ENCODE measurements at places on chromosomes 1 and 21.

DNA sequence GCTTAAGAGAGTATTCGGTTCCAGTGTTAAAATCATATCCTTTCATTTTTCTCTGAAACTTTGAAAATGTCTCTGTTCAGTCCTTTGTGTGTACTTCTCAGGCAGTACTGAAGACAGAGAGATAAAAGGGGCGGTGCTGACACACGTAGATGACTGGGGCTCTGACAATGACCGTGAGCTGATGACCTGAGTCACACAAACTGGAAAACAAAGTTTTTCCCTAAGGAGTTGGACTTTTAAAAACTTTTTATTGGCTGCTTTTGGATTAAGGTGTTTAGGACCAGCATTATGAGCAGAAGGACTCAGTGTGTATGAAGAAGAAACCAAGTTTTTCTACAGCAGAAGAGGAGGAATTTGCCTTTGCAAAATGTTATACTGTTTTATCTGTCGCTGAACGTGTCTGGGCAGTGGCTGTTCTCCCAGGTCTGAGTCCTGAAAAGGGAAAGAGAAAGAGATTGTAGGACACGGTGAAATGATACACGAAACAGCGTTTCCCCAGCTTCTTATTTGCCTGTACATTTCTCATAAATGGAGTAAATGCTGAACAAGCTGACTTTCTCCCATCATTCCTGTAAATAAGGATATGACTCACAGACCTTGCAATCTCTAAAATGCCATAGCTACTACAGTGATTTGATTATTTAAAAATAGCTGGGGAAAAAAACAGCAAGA, 51.5 kb downstream of the MAP3K7CL start:
- peak; percentile 65 for DNase-seq

DNA sequence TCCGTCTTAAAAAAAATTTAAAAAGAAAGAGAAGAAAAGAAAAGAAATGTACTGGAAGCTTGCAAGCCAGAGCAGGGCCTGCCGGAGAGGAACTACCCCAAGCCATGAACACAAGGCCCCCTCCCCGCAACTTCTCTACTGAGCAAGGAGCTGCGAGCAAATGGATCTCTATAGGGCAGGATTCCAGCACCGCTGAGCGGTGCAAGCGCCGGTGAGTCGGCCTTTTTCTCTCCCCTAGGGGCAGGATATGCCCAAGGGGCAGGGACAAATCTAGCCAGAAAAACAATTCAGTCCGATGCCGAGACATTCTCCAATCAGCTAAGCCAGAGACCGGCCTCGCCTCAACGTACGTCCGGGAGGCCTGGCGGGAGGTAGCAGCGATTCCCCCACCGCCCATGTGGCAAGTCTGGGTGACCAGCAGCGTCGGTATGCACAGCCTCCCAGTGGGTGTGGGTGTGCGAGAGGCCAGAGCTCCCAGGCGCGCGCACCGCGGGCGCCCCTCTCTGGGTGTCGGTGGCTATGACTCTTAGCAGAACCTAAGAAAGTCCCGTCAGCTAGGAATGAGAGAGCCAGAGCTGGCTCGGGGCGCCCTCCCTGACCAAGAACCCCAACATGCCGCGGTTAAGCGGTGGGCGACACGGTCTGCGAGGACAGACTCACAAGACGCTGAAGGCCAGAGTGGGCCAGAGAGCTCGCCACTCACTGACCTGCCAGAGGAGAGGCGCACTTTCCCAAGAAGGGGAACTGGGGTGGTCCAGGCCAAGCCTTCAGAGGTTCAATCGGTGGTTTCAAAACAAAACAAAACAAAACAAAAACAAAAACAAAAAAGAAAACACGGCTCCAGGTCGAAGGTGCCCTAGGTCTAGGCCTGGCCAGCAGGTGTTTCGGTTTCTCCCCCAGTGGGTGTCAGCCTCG, 1.9 kb downstream of the CSMD2 start:
- peak; percentile 84 for DNase-seq

DNA sequence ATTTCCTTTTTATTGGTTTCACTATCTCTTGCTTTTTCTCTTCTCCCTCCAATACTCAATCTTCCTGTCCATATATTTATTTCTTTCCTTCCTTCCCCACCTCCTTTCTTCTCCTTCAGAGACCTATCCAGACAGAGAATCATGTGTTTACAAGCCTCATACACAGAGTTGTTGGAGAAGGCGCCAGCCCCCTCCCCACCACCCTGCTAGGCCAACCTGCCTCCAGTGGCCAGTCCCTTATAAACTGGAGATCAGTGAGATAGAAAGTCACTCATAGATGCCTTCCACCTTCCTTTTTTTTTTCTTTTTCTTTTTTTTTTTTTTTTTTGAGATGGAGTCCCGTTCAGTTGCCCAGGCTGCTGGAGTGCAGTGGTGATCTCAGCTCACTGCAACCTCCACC, 53.3 kb downstream of the CD247 start:
- DNase-seq = no peak

DNA sequence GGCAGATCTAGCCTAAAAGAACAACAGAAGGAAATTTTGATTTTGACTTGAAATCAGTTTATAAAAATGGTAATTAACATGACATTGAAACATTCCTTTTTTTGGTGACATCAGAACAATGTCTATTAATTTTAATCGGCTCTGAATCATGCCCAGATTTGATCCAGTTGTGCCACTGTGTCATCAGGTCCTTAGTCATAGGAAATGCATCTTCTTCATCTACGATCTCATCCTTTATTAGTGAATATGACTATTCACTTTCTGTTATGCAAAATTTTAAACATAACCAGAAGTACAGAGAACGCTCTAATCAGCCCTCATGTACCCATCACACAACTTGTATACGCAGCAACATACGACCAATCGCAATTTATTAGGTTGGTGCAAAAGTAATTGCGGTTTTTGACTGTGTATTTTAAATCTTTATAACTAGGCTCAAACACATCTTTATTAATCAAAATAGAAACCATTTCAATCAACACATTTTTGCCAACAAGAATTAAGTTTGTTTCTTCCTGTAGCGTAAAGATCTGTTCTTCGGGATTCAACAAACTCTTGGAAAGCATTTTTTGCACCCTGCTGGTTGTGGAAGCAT, 40.3 kb upstream of the TLR5 start:
- DNase-seq = no peak

- DNase-seq = no peak
Observed at GRCh38 chr1:154435599-154436200, 30.6 kb downstream of the IL6R start.

GRCh38 chr1:111679541-111679940, 59.7 kb downstream of the INKA2 start:
- DNase-seq = no peak

DNA sequence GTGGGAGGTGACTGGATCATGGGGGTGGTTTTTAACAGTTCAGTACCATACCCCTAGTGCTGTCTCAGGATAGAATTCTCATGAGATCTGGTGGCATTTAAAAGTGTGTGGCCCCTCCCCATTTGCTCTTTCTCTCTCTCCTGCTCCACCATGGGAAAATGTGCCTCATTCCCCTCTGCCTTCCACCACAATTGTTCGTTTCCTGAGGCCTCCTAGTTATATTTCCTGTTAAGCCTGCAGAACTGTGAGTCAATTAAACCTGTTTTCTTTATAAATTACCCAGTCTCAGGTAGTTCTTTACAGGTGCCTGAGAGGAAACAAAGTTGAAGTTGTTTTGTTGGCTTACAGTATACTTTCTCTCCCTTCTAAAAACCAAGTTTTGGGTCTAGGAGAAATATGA, 23.1 kb upstream of the SLC22A15 start:
- no peak for DNase-seq

GRCh38 chr1:166057650-166058049, 109.2 kb downstream of the FAM78B start:
- DNase-seq = no peak

GRCh38 chr1:215380566-215380965, 186.5 kb upstream of the KCTD3 start:
- no peak for DNase-seq

DNA sequence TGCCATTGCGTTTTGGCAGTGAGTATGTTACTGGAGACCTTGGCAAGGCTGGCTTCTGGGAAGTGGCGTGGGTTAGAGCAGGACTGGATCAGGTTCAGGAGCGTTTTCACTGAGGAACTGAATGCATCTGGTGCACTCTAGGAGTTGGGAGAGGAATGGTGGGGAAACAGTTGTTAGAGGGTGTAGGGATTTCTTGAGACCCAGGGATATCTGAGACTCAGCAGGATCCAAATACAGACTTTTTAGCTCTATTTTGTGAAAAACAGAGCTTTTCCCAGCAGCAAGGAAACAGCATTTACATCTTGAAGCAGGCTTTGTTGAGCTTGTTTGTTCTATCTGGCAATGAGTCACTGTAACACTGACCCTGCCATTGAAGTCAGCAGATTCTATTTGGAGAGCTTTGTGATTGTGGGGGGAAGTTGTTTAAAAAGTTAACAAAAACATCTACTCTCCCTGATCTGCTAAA, 56.9 kb upstream of the NRIP1 start:
- DNase-seq = peak; percentile 74

GRCh38 chr1:228996281-228996680, 261.0 kb downstream of the RHOU start:
- no peak for DNase-seq

- no peak for DNase-seq
Observed at GRCh38 chr1:15758343-15758931, at the start of gene FBLIM1. TSS of gene FBLIM1 (plus strand) at chr1:15758795. CDS start at chr1:15764984, 6,189 bp downstream.

GRCh38 chr1:192904438-192904895, 95.6 kb downstream of the RGS2 start:
- DNase-seq = peak; percentile 68

GRCh38 chr1:15176898-15177665, 23.5 kb downstream of the TMEM51 start:
- no peak for DNase-seq

DNA sequence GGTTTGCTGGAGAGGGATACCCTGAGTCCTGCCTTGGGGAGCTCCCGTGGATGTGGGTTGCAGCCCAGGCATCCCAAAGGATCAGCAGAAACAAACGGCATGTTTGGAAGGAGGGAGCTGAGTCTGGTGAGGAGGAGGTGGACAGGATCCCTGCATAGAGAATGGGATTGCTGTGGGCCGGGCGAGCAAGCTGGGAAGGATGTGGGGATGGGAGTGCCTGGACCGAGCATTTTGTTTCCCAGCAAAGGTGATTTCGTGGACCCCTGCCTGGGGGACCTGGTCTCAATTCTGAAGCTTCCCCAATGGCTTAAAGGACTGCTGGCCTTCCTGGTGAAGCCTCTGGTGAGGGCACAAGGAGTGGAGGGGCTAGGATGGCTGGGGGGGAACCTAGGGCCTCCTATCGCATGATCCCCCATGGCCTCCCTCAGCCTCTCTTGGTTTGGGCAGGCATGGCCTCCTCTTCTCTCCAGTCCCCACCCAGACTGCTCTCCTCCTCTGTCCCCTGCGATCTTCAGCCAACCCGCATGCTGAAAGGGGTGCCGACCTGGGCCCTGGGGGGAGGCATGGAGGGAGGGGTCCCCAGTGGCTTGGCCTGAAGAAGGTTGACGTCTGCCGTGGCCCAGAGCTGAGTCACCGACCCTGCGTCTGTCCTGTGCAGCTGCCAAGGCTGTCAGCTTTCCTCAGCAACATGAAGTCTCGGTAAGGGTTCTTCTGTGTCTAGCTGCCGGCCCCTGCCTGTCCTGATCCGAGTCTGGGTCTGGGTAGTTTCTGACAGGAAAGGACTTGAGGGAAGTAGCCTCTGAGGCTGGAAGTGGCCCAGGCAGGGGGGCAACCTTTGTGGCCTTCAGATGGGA, 16.3 kb downstream of the FAAH start:
- no peak for DNase-seq

DNA sequence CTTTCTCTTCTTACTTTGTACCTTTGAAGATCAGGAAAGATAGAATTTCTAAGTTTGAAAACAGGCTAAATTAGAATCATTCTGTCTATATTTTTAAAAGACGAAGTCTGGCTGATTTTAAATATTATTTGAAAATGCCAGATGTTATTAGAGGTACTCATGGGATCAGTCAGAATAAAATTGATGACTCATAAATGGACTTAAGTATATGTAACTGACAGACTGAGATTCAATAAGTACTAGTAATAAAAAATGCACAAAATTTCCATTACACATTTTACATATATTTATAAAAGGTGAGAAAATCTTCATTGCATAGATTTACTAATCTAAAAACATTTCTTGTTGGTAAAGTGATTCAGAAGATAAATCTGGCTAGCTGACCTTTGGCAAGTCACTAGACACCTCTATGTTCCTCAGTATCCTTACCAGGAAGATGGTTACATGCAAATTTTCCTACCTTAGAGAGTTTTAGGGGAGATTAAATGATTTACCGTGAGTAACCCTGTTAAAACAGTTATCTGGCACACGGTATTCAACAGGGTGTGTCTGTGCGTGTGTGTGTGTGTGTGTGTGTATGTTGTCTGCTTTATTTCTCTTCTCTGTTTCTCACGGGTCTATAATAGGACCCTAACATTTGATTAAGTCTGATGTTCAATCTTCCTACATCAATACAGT, 189.0 kb downstream of the RUNX1 start:
- DNase-seq = no peak

DNA sequence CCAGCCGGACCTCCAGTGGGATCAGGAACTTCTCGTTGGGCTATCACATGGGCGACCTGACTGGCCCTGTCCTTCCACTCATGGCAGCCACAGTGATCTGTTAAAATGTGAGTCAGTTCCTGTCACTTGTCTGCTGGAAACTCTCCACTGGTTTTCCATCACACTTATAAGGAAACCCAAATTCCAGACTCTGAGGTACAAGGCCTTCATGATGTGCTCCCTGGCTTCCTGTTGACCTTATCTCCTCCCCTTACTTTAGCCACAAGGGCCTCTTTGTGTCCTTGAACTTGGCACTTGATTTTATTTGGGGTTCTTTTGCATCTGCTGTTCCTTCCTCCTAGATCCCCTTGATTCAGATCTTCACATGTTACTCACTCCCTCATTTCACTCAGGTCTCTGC, 96.8 kb downstream of the TENT5C start:
- DNase-seq = no peak

- DNase-seq = no peak
Observed at GRCh38 chr1:11526071-11526895, 47.3 kb downstream of the DISP3 start.

GRCh38 chr1:223242971-223243370, 99.9 kb upstream of the TLR5 start:
- DNase-seq = no peak

DNA sequence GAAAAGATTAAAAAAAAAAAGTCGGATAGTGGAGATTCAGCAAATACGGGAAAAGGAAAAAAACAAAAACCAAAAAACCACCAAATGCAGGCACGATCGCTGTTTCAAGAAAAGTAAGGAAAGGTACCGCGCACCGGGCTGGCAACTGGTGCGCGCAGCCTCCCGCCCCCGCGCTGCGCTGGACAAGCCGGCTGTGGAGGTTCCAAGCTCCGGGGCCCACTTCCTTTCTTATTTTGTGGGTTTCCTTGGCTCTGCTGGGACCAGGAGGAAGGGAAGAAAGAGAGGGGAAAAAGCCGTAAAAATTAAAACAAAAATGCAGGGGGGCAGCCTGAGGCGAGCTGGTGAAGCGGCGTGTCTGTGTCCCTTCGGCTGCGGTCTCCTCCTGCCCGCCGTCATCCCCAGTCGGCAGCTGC, 233 bp downstream of the ADAMTS5 start:
- DNase-seq = no peak

- peak; percentile 77 for DNase-seq
Observed at GRCh38 chr21:41663805-41664788, 102.8 kb downstream of the RIPK4 start.
